ENCODE measurements at places on chromosomes 2 and 18.

GRCh38 chr2:138335036-138335435, 166.5 kb upstream of the SPOPL start:
- no peak for DNase-seq

DNA sequence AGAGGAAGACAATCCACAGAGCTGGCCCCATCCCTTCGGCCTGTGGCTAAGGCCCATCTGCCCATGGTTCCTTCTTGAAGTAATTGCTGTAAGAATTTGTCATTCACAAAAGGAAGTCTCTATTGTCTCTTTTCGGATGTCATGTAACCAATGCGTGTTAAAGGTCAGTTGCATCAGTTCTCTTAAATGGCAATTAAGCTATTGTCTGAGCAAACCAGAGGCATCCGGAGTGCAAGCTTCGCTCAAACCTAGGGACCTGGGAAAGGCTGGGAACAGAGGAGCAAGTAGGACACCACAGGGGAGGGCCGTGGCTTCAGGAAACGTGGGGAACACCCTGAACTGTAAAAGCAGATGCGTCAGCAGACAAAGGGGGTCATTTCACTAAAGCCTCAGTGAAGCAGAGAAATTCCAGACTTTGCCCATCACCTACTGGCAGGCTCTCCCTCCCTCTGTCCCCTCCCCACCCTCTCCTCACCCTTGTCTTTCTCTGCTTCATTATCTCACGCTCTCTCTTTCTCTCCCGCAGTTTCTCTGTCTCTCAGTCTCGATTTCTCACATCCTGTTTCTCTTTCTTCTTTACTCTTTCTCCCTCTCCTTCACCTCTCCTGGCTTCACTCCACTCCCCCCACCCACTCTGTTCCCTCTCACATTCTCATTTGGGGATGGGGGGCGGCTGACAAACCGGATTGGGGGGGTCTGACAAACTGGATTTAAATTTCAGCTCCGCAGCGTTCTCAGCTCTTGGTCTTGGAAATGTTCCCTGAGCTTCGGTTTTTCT, 204.6 kb upstream of the TNP1 start:
- DNase-seq, result peak; percentile 58

DNA sequence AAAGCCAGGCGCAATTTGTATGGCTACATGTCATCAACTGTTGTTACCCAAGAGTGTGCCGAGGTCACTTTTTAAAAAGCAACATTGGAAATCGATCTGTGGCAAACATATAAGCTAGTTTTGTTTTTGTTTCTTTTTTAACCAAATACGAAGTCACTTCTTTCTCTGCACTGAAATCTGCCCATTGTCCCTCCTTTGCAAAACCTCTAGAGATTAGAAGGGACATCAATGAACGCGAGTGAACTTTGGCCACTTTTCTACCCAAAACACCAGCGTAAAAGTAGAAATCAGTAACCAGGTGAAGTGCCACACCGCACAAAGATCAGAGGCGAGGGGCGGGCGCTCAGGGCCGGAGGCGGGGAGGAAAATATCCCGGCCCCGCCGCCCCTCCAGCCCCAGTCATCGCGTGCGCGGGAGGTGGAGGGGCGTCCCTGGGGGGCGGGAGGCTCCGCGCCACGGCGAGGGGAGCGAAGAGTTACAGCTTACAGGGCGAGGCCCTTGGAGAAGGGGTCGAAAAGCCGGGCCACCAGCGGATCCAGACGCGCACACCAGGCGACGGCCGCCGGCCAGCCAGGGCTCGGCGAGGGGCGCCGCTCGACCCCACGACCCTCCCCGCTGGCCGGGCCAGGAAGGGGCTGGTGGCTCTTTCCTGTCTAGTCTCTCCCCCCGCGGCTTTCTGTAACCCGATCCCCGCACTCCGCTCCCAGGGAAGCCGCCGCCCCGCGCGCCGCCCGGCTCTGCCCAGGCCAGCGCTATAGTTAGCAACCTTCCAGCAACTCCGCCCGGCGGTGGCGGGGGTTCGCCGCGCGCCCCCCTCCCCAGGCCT, 993 bp downstream of the RBMS1 start:
- peak; percentile 82 for DNase-seq

- DNase-seq, result peak; percentile 20
These were observed 62.1 kb downstream of the LBH start for GRCh38 chr2:30293303-30293921.

DNA sequence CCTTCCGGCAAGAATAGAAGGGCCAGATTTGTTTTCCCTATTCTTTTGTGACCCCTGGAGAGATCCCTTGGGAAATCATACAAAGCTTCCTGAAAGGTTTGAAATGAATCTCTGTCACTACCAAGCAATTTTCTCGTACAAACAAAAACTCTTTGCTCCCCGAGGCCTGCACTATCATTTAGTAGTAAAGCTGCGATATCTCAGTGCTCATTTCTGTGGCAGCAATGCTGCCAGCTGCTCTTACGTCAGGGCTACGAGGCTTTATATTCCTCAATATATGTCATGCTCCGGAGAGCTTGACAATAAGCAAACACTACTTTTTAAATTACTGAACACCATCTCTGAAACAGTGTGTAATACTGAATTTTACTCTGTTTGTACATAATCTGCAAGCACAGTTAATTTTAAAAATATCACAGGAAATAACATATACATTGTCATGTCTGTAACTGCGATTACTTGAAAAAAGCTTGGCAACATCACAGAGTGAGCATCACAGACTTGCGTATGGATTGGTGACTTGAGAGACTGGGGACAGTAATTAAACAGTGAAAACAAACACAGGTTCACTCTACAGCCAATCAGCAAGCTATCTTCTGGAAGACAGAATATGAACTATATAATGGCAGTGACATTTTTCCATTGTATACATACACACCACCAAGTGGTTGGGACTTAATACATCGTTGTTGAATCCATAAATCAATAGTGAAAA, 403.3 kb upstream of the NETO1 start:
- DNase-seq, result no peak

GRCh38 chr2:137047369-137047768, 282.0 kb downstream of the THSD7B start:
- DNase-seq, result no peak

GRCh38 chr2:191719261-191719660, 41.3 kb downstream of the NABP1 start:
- no peak for DNase-seq

DNA sequence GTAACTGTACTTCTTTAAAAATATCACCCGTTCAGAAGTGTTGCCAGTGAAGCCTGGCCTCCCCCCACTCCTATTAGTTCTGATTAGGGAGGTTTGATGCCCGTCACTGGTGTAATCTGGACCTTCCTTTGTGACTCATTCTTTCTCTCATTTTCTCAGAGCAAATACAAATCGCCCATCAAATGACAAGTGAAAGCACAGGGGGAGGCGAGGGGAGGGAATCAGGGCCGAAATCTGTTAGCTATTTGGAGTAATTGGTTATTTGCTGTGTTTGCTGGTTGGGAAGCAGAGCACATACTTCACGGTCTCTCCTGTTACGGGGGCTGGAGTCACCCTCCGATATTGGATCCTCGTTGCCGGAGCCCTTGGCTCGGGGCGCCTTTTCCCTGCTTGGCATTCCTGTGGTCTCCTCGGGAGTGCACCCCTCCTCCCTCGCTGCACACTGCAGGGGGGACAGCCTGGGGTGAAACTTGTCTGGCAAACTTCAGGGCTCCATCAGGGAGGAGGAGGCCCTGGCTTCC, 178.1 kb downstream of the DYSF start:
- peak; percentile 35 for DNase-seq

GRCh38 chr2:220779931-220780330, 792.2 kb downstream of the EPHA4 start:
- DNase-seq, result peak; percentile 50

DNA sequence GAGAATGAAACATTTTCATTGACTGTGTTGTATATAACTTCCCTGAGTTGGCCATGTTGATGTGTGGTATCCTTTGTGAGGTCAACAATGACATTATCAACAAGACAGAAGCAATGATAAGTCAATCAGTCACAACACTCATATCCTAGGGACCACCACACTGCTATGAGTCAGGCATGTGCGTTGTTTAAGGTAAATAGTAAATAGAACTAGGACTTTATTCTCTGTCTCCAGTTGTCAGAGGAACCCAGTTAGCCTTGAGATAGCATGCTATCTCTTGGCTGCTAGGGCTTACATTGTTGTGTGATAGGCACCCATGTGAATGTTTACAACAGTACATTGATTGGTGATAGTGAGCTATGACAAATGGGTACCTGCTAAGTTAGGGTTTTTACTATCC, 37.3 kb downstream of the GPD2 start:
- peak; percentile 30 for DNase-seq

GRCh38 chr2:240915526-240916341, 9.6 kb downstream of the CROCC2 start:
- DNase-seq, result no peak

GRCh38 chr18:2482706-2483475, 88.4 kb downstream of the METTL4 start:
- no peak for DNase-seq

DNA sequence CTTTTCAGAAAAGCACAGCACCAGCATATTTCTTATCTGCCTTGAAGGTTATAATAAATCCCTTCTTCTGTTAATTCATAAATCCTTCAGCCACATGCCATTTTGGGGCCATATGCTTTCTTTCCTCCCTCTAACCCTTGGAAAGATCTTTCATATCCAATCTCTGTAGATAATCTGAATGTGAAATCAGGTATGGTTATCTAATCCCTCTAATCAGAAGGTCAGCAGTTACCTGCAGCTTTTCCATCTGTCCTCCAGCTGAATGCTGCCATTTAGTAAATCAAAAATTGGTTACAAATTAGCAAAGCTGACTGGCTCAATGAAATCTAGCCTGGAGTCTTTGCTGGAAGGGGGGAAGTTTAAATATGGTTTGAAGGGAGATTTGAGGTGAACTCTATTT, 230.5 kb downstream of the PIK3C3 start:
- DNase-seq, result no peak

DNA sequence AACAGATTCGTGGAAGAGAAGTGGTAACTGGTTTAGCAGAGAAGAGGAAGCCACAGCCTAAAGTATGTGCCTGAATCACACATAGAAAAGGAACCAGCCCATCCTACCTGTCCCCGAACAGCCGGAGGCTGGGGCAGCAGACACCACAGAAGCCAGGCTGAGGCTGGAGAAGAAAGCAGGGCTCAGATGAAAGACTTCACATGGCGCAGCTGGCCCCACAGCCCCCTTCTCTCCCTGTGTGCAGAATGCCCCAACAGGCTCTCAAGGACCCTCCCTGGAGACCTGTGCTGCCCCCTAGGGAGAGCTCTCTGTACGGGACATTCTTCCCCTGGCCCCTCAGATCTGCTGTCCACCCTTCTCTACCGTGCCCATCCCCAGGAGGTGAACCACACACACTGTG, 83.5 kb upstream of the RAB12 start:
- peak; percentile 15 for DNase-seq

GRCh38 chr18:37505321-37505720, 60.3 kb downstream of the CELF4 start:
- DNase-seq, result no peak

- DNase-seq, result no peak
These were observed 5.6 kb downstream of the ACSL3 start for GRCh38 chr2:222866358-222866960.

DNA sequence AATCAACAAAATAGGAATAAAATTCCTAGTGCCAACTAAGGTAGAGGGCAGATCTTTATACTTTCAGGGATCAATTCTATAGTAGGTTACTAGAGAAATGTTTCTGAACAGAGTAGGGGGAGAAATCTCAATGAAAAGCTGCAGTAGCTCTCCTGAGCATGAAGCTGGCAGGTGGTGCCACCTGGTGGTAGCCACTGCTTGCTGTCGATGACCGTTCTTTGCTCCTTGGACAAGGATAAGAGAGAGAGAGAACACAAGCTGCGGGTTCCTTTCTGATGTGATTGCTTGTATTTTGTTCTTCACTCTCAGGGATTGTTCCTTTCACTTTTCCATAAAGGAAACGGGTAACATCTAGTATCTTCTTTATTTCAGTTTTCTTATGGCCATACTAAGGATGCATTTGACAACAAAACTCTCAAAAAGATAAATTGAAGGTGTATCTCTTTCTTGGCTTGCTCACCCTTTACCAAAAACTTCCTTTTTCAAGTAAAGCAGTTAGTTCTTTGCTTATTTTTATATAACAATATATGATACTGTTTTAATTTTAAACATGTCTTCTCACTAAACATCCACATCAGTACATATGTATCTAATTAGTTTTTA, 18.6 kb upstream of the MRPL19 start:
- peak; percentile 84 for DNase-seq

DNA sequence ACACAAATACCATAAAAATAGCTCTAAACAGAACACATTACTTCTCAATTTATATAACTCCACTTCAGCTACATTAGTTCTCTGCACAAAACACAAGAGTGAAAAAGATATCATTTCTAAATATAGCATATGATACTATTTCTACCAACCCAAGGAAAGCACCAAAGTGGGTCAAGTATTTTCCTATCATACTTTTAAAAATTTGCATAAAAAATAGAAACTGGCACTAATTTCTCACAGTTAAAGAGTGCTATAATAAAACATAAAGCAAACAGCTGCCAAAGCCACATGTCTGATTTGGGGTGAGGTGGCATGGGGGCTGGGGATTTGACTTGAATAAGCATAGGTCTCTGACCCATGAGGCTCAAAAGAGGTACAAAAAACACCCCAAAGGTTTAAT, 61.5 kb downstream of the BARD1 start:
- DNase-seq, result no peak

- no peak for DNase-seq
These were observed 10.1 kb upstream of the ID2 start for GRCh38 chr2:8671802-8672201.

DNA sequence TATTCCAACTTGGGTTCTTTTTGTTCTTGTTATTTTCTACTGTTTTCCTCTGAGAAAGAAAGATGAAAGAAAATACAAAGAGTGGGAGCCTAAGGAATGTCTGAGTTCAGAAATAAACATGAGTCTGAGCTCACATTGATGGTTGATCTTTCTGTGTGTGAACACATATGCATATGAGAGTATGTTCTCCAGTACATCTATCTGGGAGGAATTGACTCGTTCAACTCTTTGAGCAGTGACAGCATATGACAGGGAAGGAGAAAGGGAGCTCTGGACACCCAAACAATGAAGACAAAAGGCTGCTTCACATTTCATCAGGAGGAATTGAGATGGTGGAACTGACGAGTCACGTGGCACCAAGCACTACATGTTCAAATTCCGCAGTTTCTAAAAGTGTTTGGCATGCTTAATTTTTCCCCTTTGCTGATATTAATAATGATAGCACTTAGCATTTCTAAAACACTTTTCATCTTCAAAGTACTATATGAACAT, 229.8 kb upstream of the ACVR2A start:
- DNase-seq, result no peak

Measured in ELR (cell line).